ENCODE measurements at places on chromosomes 5 and 9. TPM values are rescaled to one million over a fixed set of nuclear protein-coding genes. Genes with fewer than 3 reads are reported as not detected.

ARHGEF37 gene
- total RNA-seq, result 2.3 TPM

SEMA4D gene
- total RNA-seq, result 33.5 TPM

CORO2A gene
- total RNA-seq, result 9.5 TPM

ADAMTS12 gene
- total RNA-seq, result 10.8 TPM

ADGRV1 gene
- 43.4 TPM for total RNA-seq

CCL28 gene
- total RNA-seq, result not detected

EIF4E1B gene
- total RNA-seq, result not detected

DIRAS2 gene
- 0.77 TPM for total RNA-seq

ACOT12 gene
- total RNA-seq, result not detected

- DNase-seq, result no peak
Observed at GRCh38 chr9:71885467-71885866, 25.5 kb downstream of the ABHD17B start.

GRCh38 chr5:124741711-124742496, 4.5 kb downstream of the ZNF608 start:
- DNase-seq, result no peak

DNA sequence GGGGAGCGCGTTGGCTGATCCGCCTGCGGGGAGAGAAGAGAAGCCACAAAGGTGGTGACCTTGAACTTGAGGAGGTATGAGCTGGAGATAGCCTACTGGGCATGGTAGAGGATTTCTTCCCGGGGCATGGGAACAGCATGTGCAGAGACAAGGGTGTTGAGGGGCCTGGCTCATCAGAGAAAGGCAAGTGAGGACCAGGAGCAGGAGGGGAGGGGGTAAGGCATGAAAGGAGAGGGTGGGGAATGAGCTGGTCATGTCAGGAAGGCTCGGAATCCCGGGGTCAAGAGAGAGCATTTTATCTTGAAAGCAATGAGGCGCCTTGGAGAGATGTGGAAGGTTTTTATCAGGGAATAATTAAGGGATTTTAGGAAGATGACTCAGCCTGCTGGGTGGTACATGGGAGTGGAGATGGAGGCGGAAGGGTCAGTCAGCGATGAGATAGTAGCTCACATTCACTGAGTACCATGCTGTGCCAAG, 121.1 kb downstream of the LHX2 start:
- DNase-seq, result no peak

GRCh38 chr5:16508730-16509531, 43.3 kb upstream of the ZNF622 start:
- DNase-seq, result no peak

GRCh38 chr5:120604884-120605283, 140.8 kb downstream of the PRR16 start:
- DNase-seq, result no peak

GRCh38 chr5:178306430-178307225, 74.0 kb upstream of the PHYKPL start:
- DNase-seq, result no peak

GRCh38 chr5:105238561-105238960, 1676.0 kb upstream of the NUDT12 start:
- DNase-seq, result no peak

DNA sequence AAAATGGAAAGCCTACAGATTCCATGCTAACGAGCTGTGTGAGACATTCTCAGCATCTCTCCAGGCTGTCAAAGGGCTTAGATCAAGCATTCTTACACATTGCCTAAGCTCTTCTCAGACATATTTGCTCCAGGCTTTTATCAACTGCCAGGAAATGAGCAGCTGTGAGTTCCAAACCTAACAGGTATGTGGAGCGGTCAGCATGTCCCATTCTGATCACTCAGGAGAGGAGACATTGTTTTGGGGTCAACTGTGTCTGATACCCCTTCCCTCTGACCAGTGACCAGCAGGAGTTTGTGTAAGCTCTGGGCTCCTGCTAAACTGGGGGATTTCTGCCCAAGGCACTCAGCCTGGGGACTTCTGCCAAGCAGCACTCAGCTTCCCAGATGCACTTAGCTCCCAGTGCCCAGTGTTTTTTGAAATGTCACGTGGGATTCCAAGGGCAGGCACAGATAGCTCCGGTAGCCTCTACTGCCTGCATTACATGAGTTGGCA, 229.1 kb downstream of the SEC61B start:
- no peak for DNase-seq

- no peak for DNase-seq
Observed at GRCh38 chr9:37876376-37876775, 27.6 kb downstream of the SLC25A51 start.

GRCh38 chr5:29263915-29264351, 1929.6 kb upstream of the CDH6 start:
- no peak for DNase-seq

DNA sequence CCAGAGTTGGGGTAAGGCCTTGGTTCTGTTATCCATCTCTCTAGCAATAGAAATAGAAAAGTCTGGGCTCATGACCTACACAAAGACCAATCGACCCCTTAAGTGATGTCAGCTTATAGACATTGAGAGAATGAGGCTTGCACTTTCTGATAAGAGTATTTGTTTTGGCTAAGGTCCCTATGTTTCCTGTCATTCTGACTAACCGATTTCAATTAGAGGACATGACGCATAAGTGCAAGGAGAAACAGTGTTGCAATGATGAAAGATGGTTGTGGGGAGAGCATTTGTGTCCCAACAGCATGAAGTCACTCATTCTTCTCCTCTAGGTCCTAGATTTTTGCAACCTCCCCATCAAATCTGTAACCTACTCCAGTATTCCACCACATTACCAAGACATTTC, 255.1 kb downstream of the MAT2B start:
- no peak for DNase-seq

- DNase-seq, result no peak
Observed at GRCh38 chr9:3331801-3332200, 194.0 kb downstream of the RFX3 start.

GRCh38 chr9:69199769-69200470, 25.8 kb downstream of the TJP2 start:
- DNase-seq, result no peak

DNA sequence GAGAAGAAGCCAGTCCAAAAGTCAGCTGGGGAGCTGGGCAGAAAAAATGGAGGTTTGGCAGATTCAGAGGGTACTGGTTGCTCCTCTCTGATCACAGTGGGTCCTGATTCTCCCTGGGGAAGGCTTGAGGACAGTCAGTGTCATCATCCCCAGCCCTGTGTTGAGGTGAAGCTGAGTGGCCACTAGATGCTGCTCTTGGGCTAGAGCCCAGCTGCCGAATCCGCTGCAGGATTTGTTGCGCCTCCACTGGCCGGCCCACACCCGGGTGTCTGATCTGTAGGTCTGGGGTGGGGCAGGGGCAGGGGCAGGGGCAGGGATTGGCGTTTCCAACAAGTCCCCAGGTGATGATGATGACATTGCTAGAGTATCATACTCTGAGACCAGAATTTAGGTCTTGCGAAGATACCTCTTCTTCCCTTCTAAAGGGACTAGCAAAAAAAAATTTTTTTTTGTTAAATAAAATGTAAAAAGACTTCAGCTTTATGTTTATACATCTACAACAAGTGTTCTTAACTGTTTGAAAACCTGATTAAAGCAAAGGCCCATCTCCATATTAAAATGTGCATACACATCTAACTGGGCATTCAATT, 106.8 kb downstream of the PDE6A start:
- peak; percentile 61 for DNase-seq

- DNase-seq, result no peak
Observed at GRCh38 chr9:27193886-27194285, 84.9 kb downstream of the TEK start.

- peak; percentile 44 for DNase-seq
Observed at GRCh38 chr5:850511-851006, at the start of gene ZDHHC11. TSS of gene ZDHHC11 (minus strand) at chr5:850986. CDS start at chr5:850602, 384 bp downstream.

DNA sequence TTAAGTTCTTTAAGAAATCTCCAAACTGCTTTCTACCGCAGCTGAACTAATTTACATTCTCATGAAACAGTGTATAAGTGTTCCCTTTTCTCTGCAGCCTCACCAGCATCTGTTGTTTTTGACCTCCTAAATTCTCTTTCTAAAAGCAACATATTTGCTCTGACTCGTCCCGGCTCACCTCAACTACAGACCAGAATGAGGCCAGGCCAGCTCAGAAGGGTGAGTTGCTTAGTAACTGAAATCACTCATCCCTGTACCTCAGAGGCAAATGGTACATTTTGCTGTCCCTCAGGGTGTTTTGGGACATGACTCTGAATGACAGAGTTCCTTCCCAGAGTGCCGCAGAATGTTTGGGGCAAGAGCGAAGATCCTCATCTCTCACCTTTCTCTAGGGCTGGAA, 127.5 kb downstream of the FRMD3 start:
- DNase-seq, result no peak

GRCh38 chr5:111968459-111968858, 211.5 kb upstream of the NREP start:
- no peak for DNase-seq

DNA sequence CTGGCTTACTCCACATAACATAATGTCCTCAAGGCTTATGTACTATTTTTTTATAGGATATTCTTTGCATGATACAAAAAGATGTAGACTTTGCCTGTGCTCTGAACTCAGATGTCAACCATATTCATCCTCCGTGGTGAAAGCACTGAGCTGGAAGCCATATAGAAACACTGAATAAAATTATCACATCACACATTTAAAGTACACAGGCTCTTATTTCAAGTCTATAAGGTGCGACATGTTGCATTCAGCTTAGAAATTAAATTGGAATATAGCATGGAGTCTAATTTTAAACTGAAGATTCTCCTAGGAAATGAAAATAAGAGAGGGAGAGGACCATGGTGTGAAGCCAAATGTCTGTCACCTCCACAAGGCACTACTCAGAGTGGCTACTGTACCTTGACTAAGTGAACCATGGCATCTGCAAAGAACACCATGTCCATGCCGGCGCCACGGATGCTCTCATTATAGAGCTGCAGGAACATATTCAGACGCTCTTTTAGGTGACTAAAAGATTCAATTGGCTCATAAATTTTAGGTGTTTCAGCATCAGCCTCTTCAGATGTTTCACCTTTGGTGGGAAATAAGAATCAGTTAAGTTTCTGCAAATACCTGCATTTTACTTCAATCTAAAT, 158.6 kb downstream of the DNAH5 start:
- no peak for DNase-seq

- DNase-seq, result no peak
Observed at GRCh38 chr5:71887680-71888079, 168.6 kb downstream of the CARTPT start.

DNA sequence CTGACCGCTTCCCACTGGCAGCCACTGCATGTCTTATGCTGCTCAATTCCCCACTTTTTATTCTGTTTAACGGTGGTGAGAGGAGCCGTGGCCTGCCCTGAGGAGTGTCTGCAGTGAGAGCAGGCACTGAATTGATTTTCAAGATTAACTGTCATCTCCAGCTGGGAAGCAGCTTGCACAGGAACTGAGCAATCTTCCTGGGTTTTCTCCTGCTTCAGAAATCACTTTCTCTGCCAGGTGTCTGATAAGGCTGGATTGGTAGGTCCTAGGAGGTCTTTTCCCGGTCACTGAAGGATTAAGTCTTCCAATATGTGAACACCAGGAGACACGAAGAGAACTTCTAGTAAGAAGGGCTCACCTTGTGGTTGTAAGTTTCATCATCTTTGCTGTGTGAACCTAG, 181.1 kb upstream of the RAD23B start:
- no peak for DNase-seq

DNA sequence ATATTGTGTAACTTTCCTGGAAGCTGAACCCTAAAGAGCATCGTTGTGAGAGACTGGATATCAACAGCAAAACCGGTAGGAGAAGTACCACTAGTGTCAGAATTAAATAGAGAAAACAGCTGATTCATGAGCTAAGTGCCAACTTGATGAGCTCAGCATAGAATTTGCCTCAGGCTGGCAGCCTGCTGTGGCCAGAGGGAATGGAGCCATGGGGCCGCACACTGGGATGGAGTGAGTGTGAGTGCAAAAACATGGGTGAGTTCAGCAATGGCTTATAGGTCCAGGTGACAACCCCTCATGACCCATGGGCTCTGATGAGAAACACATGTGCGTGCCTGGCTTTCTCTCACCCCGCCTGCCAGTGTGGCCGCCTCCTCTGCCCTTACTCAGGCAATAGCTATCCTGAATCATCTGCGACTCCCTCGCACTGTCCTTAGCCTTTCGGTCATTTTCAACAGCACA, 25.4 kb downstream of the ADAMTS16 start:
- no peak for DNase-seq

- no peak for DNase-seq
Observed at GRCh38 chr9:136251264-136252115, 5.9 kb upstream of the QSOX2 start.

- DNase-seq, result peak; percentile 35
Observed at GRCh38 chr9:19720377-19720776, 68.5 kb downstream of the SLC24A2 start.

DNA sequence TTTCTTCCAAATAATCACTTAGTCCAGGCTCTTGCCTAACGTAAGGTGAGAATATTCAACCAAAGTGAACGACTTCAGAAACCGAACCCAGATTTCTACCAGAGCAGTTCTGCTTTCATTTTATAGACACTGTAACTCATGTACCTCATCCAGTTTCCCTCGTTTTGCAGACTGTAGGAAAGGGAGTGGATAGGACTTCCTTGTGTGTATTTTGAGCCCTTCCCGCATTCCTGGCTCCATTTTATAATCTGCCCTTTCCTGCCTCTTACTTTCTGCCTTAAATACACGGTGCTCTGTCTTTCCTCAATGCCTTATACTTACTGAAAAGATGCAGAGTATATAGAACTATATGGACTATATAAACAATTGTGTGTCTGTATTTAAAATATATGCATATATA, 20.8 kb downstream of the MINAR2 start:
- no peak for DNase-seq

- no peak for DNase-seq
Observed at GRCh38 chr9:105206821-105207699, 37.4 kb upstream of the SLC44A1 start.

GRCh38 chr5:2752821-2753439, 1.5 kb upstream of the IRX2 start:
- no peak for DNase-seq

GRCh38 chr5:125719681-125720347, 703.4 kb upstream of the GRAMD2B start:
- peak; percentile 37 for DNase-seq

GRCh38 chr9:32292611-32293010, 91.8 kb upstream of the ACO1 start:
- DNase-seq, result no peak

- no peak for DNase-seq
Observed at GRCh38 chr9:129556491-129557191, 64.3 kb downstream of the C9orf50 start.

DNA sequence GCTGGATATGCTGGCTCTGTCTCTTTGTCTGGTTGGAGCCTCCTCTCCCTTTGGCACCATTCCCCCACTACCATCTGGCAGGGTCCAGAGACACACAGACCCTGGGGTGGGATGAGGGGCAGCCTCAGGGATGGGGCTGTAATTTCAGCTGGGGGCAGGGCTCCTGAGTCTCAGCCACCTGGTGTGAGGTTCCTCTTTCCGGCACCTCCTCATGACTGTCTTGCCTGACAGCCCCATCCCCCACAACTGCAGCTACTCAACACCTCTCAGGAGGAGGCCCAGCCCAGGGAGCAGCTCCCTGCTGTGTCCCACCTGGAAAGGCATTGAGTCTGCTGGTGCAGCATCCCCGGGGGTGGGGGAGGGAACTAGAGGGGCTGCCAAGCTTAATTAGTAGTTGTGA, 11.7 kb upstream of the RPS14 start:
- no peak for DNase-seq

- DNase-seq, result no peak
Observed at GRCh38 chr5:535846-536698, 11.8 kb upstream of the SLC9A3 start.

All from neural crest cell (in vitro differentiated cells).